ENCODE measurements at places on chromosomes 16 and 17.

DNA sequence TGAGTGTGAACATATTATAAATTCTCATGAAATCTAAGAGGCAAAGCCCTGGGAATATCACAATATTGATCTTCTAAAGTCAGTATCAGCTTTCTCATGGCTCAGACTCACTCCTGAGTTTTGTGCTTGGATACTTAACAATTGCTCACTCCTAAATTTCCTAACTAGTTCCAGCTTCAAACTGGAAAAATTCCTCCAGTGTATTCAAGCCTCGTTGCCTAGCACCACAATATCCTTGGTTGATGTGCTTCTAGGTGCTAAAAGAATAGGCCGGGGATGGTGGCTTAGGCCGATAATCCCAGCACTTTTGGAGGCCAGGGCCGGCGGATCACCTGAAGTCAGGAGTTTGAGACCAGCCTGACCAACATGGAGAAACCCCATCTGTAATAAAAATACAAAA is 62.5 kb downstream of the XYLT1 start:
- DNase-seq = no peak

- no peak for DNase-seq
Measured at GRCh38 chr17:63426917-63427308, 19.2 kb downstream of the CYB561 start.

- DNase-seq = no peak
Measured at GRCh38 chr16:75599452-75600277, 23.4 kb downstream of the ADAT1 start.

DNA sequence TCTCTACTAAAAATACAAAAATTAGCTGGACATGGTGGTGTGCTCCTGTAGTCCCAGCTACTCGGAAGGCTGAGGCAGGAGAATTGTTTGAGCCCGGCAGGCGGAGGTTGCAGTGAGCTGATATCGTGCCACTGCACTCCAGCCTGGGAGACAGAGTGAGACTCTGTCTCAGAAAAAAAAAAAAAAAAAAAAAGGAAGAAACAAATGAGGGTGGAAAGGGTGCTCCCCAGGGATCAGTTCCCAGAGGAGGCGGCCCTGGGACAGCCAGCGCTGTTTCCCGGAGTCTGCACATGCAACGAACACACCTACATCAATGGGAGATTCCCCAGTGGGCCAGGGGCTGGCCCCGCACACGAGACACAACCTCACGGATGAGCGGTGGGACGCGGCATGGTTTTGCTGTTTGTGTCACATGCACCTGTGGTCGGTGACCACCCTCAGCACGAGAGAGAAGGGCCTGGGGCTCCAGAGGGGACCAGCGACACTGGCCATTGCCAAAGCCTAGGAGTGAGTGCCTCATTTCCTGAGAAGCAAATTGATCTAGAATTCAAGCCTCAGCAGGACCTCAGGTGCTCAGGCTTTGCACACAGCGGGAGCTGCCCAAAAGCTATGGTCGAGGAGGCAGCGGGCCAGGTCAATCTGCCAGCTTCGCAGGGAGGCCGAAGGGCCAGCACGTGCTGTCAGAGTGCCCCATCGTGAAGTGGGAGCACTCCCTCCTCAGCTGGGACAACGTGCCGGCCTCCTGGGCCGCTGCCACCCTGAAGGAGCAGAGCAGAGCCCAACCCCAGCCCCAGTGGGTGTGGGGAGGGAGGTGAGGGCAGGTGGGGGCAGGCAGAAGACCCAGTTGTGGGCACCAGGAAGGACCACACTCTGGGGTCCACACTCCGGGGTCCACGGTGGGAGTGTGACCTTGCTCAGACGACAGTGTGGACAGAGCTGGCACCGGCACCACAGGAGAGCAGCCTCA is 13.8 kb upstream of the WDR45B start:
- DNase-seq = no peak

DNA sequence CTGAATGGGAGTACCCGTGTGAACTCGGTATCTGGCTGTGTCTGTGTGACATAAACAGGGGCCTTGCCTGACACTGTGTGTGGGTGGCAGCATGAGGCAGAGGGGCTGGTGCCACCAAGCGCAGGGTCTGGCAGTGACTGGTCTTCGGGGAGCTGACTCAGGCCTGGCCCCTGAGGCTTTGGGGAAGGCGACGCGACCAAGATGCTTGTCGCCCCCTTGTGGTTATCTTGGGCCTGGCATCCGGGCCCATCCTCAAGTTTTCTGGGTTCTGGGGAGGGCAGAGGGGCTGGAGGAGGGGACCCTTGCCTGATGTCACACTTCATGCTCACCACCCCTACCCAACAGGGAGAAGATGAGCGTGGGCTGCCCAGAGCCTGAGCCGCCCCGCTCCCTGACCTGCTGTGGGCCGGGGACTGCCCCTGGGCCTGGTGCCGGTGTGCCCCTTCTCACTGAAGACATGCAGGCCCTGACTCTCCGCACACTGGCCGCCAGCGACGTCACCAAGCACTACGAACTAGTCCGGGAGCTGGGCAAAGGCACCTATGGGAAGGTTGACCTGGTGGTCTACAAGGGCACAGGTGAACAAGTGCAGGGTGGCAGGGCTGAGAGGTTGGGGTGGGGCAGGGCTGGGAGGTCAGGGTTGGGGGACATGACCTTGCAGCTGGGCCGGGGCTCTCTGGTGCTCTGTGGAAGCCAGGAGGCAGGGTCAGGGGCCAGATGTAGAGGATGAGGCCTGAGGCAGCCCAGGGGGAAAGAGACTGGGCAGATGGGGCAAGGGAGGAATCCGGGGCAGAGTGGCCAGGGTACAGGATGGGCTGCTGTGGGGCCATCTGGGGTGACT is 24.9 kb downstream of the SBK1 start:
- DNase-seq = no peak
